Coronary artery (tissue), 2 donors: ENCODE measurements at places on chromosomes 2 and 18.

DNA sequence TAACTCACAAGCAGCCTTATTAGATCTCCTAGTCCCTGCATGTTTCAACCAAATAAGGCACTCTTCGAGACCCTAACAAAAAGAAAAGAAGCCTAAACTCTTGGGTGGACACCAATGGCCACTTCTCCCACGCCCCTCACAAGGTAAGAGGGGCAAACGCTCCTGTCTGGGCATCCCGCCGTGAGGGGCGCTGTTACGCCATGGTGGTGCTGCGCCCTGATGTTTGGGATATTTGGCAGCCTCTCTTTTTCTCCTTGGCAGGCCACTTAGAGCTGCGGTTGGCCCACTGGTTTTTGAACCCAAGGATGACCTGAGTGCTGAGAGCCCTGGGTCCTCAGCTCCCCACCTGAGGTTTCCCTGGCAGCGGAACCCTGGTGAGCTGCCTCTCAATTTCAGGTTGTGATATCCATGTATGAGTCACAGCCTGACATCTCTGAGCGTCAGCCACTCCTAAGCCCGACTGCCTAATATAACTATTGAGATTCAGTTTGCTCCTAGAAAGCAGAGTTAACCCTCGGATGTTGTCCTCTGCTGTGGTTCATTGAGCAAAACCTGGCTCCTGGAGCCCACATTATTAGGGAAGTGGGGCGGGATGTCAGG is 103.3 kb downstream of the COL6A3 start:
- DNase-seq: no peak

DNA sequence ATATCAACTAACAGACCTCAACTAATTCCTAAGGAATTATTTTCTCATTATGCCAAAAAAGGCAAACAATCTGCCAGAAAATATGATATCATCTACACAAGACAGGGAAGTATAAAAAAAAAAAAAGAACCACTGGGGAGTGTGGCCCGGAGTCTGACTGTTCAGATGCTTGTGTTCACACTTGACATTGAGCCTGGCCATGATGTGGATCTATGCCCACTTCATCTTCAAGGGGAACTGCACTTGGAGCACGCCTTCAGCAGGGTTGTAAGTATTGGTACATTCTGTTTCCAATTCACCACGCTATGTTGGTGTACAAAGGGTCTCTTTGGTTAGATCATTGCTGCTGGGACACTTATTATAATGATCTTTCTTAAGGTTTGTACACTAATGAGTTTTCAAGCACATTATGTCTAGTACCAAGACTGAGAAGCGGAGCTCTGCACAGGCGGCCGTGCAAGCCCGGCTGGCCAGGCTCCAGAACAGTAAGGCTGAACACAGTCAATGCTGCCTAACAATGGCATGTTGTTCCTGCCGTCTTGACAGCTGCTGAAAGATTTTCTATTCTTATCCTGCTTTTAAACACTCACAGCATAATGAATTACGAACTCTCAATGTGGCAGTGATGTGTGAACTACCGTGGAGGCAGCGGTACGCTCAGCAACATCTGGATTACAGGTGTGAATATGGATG is 788.4 kb upstream of the SOX11 start:
- no peak for DNase-seq

- no peak for DNase-seq
Measured at GRCh38 chr2:52289741-52290140, 1257.8 kb upstream of the NRXN1 start.

GRCh38 chr2:101995804-101996203 is 4.0 kb downstream of the IL1R2 start:
- DNase-seq: no peak

DNA sequence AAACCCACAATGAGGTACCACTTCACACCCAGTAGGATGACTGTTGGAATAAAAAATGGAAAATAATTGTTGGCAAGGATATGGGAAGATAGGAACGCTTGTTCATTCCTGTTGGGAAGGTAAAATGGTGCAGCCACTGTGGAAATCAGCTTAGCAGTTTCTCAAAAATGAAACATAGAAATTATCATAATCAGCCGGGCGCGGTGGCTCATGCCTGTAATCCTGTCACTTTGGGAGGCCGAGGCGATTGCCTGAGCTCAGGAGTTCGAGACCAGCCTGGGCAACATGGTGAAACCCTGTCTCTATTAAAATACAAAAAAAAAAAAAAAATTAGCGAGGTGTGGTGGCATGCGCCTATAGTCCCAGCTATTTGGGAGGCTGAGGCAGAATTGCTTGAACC is 23.4 kb downstream of the AMER3 start:
- DNase-seq: no peak

DNA sequence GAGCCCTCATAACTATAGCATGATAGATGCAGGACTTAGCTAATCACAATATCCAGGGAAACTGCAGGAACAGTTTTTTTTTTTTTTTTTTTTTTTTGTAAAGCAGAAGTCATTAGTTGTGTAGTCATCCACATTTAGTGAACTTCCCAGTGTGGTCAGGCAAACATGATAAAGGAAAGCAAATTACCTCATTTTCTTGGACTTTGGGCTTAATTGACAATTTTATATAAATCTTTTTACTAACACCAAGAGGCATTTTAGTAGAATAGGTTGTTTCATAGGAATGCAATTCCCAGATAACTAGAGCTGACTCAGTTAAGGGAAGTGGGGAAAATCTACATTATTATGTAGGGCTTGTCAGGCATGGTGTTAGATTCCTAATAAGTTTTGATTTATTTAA is 142.7 kb upstream of the GCFC2 start:
- no peak for DNase-seq

DNA sequence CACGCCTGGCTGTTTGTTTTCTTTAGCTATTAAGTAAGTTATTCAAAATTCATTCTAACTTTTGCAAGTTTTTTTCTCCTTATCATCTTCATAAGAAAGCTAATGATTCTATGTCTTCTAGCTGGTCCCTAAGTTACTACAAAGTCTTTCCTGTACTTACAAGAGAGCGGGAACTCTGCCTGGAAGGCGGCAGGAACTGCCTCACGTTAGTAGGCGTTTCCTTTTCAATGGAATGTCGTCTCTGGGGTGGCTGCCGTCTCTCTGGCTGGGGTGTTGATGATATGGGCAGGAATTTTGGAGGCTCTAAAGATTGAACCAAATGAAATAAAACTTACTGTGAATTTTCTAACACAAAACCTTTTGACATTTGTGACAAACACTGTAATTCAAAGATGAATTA is 55.5 kb downstream of the PRELID3A start:
- no peak for DNase-seq
